ENCODE measurements at places on chromosomes 11 and 22.

GRCh38 chr11:133382131-133382812, 150.0 kb downstream of the OPCML start:
- H3K27ac ChIP-seq = no peak overlapping the region
- no peak overlapping the region for H3K4me3 ChIP-seq
- no peaks in the 10 kb centered on the region for H3K36me3 ChIP-seq
- H3K4me1 ChIP-seq = no peaks in the 10 kb centered on the region
- no peaks in the 10 kb centered on the region for H3K27me3 ChIP-seq
- no peak for DNase-seq

DNA sequence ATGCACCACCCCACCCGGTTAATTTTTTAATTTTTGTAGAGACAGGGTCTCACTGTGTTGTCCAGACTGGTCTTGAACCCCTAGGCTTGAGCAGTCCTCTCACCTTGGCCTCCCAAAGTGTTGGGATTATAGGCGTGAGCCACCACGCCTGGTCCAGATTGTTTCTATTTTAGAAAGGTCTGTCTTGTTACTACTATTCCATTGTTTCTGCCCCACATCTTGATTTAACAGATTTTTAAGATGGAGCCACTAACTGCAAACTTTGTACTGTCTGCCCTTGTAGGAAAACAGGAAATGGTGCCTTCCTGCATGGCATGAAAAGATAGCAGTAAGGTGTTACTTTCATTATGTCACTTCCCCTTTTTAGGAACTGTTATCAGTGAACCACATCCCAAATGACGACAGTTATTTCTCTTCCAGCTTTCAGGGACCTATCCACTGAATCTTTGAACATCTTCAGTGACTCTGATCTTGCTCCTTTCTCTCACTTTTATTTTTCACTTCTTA, 23.2 kb downstream of the TAF1D start:
- H3K27me3 ChIP-seq = no peaks in the 10 kb centered on the region
- no peaks in the 10 kb centered on the region for H3K4me1 ChIP-seq
- peaks cover under 1% of the 10 kb centered on the region for H3K36me3 ChIP-seq
- H3K27ac ChIP-seq = no peak overlapping the region

DNA sequence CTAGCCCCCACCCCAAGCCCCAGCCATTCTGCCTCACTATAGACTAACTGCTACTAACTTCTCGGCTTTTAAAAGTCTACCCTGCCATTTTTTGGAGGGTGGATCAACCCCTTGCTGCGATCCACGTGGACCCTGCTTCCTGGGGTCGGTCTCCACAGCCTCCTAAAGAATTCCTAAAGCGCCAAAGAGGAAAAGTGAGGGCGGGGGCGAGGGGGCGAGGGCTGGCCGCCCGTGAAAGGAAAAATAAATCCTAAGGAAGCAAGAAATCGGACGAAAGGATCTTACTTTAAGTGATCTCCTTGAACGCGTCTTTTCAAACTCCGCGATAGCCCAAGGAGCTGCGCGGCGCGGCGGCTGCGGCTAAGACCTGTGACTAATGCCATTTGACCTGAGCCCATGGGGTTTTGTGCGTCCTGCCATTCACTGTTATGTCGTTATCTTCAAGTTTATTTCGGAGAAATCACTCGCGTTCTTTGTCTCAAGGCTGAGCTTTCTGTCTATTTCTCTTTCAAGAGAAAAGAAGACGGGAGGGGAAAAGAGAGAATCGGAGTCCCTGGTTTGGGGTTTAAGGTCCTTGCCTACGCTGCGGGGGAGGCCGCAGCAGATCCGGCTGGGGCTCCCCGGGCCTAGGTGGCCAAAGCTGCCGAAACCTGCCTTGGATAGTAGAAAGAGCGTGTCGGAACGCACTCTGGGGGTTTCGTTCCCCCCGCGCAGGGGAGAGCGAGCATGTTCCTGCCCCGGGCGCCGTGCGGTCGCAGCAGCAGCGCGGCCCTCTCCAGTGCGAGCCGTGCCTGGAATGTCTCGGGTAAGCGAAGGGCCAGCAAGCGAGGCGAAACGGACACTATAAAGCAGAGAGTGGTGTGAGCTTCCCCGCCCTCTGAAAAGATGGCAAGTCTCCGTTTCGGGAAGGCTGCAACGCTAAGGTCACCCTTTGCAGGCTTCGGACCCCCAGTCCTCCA, 2.8 kb upstream of the DBX1 start:
- no peak overlapping the region for H3K27ac ChIP-seq
- H3K4me3 ChIP-seq = no peak overlapping the region
- H3K27me3 ChIP-seq = peaks cover 44% of the 10 kb centered on the region
- DNase-seq = peak; percentile 42
- peaks cover 10% of the 10 kb centered on the region for H3K4me1 ChIP-seq
- no peaks in the 10 kb centered on the region for H3K36me3 ChIP-seq

DNA sequence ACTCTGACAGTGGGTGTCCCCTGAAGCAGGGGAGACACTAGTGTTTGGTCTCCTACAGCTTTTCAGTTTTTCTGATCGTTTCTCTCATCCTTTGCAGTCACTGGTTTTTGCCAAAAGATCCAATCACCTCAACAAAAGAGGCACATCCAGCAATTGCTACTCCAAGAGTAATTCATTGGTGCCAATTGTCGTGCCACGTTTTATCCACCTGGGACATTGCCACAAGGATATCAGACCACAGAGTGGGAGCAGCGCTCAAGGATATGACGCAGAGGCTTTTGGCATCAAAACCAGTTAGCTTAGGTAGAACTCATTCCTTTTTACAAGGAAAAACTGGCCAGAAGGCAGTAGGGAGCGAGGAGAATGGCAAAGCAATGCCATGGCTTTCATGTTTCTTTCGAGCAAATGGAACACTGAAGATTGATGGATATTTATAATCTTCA, 40.9 kb upstream of the BLID start:
- peaks cover 24% of the 10 kb centered on the region for H3K4me1 ChIP-seq
- no peaks in the 10 kb centered on the region for H3K27me3 ChIP-seq
- peak; percentile 56 for DNase-seq
- H3K4me3 ChIP-seq = no peak overlapping the region
- peak overlapping the region; percentile 49 for H3K27ac ChIP-seq

- no peaks in the 10 kb centered on the region for H3K4me1 ChIP-seq
- H3K27ac ChIP-seq = no peak overlapping the region
- H3K4me3 ChIP-seq = no peak overlapping the region
These were observed 377.7 kb downstream of the TENM4 start for GRCh38 chr11:79062814-79063762.

GRCh38 chr22:30054067-30054763, 26.0 kb upstream of the HORMAD2 start:
- no peaks in the 10 kb centered on the region for H3K36me3 ChIP-seq
- H3K4me1 ChIP-seq = peaks cover 24% of the 10 kb centered on the region
- DNase-seq = no peak
- H3K27me3 ChIP-seq = no peaks in the 10 kb centered on the region

GRCh38 chr11:47433157-47433556, 6.9 kb upstream of the PSMC3 start:
- H3K4me1 ChIP-seq = peaks cover 21% of the 10 kb centered on the region
- no peaks in the 10 kb centered on the region for H3K36me3 ChIP-seq
- H3K27me3 ChIP-seq = no peaks in the 10 kb centered on the region
- H3K27ac ChIP-seq = no peak overlapping the region
- H3K4me3 ChIP-seq = no peak overlapping the region
- DNase-seq = no peak

- no peak overlapping the region for H3K4me3 ChIP-seq
- H3K4me1 ChIP-seq = peaks cover 14% of the 10 kb centered on the region
- H3K36me3 ChIP-seq = no peaks in the 10 kb centered on the region
- H3K27ac ChIP-seq = peak overlapping the region; percentile 49
- H3K27me3 ChIP-seq = no peaks in the 10 kb centered on the region
These were observed 12.9 kb upstream of the CDKN1C start for GRCh38 chr11:2898366-2899079.

DNA sequence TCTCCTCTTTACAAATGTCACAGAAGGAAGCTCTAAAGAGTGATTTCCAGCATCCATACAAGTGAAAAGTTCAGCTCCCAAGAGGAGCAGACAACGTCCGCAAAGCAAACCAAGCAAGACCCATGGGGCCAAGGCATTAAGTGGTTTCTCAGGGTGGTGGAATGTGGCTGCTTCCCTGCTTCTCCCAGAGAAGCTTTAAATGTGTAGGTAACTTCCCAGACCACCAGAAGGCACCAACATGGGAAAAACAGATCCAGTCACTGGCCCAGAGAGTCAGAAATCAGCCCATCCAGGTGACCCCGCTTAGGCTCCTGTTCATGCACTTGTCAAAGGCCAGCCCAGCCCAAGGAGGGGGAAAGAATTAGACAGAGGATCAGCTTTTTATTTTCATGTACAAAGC, 13.3 kb upstream of the PHF21A start:
- DNase-seq = no peak
- no peaks in the 10 kb centered on the region for H3K4me1 ChIP-seq
- H3K27me3 ChIP-seq = no peaks in the 10 kb centered on the region

- no peaks in the 10 kb centered on the region for H3K36me3 ChIP-seq
- H3K4me3 ChIP-seq = no peak overlapping the region
- no peak for DNase-seq
- no peak overlapping the region for H3K27ac ChIP-seq
- H3K4me1 ChIP-seq = no peaks in the 10 kb centered on the region
- no peaks in the 10 kb centered on the region for H3K27me3 ChIP-seq
These were observed 933.5 kb downstream of the BRD1 start for GRCh38 chr22:48894064-48894671.

DNA sequence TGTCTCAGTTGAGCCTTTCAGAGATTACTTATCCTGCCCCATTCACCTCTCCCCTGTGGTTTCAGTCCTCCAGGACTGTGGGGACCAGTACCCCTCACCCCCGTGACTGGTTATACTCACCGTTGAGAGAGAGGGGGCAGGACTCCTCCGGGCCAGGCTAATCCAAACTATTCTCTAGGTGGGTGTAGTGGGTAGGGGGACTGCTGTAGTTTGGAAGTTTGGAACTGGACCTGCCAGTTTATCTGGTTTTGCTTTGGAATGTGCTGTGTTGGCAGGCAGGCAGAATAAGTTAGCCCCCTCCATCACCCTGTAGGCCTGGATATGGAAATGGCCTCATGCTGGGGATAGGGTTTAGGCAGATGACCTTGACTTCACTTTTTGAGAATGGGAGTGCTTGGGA, 13.5 kb downstream of the TEAD1 start:
- peaks cover 63% of the 10 kb centered on the region for H3K4me1 ChIP-seq
- no peaks in the 10 kb centered on the region for H3K27me3 ChIP-seq
- peak overlapping the region; percentile 91 for H3K27ac ChIP-seq

DNA sequence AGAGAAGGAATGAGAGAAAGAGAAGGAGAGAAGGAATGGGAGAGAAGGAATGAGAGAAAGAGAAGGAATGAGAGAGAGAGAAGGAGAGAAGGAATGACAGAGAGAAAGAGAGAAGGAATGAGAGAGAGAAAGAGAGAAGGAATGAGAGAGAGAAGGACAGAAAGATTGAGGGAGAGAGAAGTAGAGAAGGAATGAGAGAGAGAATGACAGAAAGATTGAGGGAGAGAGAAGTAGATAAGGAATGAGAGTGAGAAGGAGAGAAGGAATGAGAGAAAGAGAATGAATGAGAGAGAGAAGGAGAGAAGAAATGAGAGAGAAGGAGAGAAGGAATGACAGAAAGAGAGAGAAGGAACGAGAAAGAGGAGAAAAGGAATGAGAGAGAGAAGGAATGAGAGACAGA, 34.1 kb upstream of the APOL5 start:
- no peak overlapping the region for H3K27ac ChIP-seq
- no peak overlapping the region for H3K4me3 ChIP-seq
- no peak for DNase-seq
- no peaks in the 10 kb centered on the region for H3K27me3 ChIP-seq

DNA sequence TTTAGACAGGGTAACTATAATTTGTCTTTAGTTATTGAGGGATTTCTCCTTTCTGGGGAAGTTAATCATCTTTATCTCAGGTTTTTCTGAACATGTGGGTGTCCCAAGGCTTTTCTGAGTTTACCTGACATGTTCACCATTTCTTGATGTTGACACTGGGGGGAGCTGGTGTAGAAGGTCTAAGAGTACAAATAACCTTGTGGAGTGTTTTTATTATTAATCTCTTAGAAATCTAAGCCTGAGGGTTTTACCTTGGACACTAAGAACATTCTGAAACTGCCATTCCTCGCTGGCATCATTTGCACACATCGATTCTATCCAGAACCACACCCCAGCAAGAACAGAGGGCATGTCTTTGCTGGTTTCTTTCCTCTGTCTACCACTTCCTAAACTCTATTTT, 15.6 kb upstream of the C11orf91 start:
- H3K27me3 ChIP-seq = no peaks in the 10 kb centered on the region
- no peak for DNase-seq
- H3K4me1 ChIP-seq = no peaks in the 10 kb centered on the region
- H3K27ac ChIP-seq = no peak overlapping the region
- peaks cover 21% of the 10 kb centered on the region for H3K36me3 ChIP-seq

DNA sequence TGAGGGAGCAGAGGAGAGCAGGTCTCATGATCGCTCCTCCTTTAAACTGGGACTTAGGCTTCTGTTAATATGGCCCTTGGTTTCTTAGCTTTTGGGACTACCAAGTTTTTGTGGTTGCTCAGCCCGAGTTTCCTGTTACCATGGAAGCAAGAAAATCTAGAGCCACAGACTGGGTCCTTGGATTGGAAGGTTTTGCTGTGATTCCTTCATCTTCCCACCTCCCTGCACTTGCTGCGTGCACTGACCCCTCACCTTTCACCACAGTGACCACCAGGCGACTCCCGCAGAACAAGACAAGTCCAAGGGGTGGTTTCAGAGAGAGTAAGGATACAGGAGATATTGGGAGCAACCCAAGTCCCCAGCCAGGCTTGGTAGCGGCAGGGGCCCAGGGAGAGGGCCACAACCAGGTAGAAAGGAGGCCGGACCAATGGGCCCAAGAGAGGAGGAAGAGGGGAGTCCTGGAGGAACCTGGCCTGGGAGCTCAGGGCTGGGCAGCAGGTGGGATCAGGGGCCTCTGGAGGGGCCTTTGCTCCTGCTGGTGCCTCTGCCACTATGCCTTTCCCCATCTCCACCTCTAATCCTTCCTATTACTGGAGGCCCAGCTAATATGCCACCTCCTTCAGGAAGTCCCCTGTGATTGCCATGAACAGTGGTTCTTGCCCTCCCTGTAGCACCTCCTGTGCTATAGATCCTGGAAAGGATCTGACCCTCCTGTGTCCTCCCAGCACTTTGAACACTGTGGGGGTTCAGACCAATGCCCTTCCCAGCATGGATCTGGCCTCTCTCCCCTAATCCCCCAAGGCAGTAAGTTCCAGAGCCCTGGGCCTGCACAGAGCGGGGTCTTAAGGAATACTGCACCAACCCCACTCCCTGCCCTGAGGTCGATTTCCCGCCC, 21.2 kb downstream of the CSF2RB start:
- no peak overlapping the region for H3K27ac ChIP-seq
- no peak for DNase-seq
- no peaks in the 10 kb centered on the region for H3K36me3 ChIP-seq
- H3K27me3 ChIP-seq = no peaks in the 10 kb centered on the region
- H3K4me3 ChIP-seq = no peak overlapping the region
- no peaks in the 10 kb centered on the region for H3K4me1 ChIP-seq

DNA sequence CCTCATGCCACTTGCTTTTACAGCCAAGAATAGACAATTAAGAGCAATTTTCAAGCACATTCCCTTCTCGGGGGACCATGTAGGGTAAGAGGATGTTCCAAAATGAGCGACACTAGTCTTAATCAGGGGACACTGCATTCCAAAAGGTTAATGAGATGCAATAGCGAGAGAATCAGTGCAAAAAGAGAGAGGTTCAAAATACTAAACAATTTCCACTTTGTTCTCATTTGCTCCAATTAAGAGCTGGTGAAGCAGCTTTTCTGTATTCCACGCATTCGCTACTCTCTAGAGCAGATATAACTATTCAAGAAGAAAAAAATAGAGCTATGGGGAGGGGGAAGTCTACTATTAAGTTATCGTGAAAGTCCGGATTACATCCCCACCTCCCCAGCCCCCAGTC, 811 bp downstream of the LRRC4C start:
- no peak overlapping the region for H3K27ac ChIP-seq
- no peak overlapping the region for H3K4me3 ChIP-seq
- no peaks in the 10 kb centered on the region for H3K27me3 ChIP-seq
- peaks cover 28% of the 10 kb centered on the region for H3K4me1 ChIP-seq
- DNase-seq = no peak
- no peaks in the 10 kb centered on the region for H3K36me3 ChIP-seq
